Activated gamma-delta T cell treated with anti-CD3 and anti-CD28 coated beads, Interleukin-2, amount 50 U/mL, for 16 hours (primary cell): ENCODE measurements at places on chromosomes 12 and 14.

DNA sequence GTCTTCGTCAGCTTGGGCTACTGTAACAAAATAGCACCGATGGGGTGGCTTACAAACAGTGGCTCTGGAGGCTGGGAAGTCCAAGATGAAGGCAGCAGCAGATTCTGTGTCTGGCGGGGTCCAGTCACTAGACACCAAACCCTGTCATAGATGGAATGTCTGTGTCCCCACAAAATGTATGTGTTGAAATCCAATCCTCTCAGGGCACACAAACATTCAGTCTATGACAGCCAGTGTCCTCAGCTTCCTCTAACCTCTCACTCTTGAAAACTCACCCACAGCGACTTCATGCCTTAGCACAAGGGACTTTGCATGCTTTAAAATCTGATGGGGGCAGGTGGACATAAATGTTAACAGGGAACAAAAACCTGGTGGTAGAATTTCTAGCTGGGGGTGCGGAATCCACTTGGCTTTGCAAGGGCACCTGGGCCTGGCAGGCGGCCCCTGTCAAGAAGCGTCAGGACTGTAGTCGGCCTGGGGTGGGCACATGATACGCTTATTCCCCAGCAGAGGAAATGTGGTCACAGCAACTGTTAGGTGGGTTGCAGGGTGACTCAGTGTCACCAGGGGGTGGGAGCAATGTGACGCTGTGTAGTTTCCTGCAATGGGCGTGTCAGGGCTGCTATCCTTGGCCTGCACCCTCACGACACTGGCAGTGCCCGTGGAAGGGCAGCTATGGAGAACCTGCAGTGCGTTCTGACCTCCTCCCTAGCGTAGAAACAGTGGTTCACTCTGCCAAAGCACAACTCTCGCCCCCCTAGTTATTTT is 17.7 kb downstream of the RIN3 start:
- DNase-seq = peak; percentile 87

DNA sequence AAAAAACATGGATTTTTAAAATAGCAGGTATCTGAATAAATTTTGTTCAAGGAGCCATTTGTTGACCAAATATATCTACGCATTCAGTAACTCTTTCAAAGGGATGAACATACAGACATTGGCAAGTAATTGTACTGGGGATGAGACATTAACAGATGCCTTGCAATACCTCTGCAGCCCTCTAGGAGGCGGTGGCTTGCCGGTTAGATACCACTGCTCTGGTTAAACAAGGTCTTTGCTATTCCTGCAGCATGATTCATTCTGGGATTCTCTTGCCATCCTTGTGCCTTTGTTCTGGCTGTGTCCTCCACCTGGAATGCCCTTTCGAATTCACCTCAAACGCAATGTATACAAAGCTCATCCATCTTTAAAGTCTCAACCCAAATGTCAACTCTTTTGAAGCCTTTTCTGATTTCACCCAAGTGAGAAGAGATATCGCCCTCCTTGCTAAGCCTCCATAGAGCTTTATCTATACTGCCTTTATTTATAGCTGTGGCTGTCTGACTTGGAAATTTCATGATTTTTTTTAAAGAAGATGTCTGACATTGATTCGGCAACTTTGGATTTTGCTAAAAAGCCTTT is 131.0 kb upstream of the SRRM4 start:
- DNase-seq = no peak

DNA sequence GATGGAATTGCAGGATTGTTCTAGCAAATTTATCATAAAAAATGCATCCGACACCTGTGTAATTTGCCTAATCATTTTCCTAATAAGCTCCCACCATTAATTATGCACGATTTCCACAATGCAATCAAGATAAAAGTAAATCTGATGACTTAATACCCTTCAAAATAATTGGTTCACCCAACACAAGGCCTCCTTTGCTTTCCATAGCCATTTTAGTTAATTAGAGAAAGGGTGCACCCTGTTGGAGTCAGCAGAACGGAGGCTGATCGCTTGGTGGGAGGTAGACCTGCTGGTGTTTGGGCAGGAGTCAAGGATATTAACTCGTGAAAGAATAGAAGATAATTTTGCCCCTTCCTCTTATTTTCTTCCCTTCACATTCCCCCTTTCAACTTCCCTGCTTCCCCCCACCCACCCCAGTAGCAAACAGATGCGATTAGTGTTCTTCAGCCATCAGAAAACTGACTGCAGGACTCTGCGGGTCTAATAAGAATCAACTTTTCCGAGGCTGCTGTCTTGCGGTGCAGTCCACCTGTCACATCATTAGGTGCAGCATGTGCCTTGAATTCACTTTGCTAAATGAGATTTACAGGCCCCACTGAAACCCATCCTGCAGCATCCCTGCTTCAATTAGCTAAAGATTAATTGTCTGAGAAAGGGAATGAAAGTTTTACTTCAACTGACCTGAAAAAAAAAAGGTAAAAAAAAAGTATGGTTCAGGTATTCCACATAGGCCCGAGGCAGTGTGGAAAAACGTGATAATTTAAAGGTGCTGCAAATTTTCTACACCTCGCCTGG is 553.7 kb upstream of the LMO3 start:
- DNase-seq = no peak

GRCh38 chr14:87097015-87097414 is 896.0 kb downstream of the GALC start:
- DNase-seq = no peak

GRCh38 chr12:67161322-67161918 is 107.7 kb upstream of the CAND1 start:
- DNase-seq = no peak

GRCh38 chr12:91785655-91786498 is 359.8 kb downstream of the BTG1 start:
- no peak for DNase-seq

DNA sequence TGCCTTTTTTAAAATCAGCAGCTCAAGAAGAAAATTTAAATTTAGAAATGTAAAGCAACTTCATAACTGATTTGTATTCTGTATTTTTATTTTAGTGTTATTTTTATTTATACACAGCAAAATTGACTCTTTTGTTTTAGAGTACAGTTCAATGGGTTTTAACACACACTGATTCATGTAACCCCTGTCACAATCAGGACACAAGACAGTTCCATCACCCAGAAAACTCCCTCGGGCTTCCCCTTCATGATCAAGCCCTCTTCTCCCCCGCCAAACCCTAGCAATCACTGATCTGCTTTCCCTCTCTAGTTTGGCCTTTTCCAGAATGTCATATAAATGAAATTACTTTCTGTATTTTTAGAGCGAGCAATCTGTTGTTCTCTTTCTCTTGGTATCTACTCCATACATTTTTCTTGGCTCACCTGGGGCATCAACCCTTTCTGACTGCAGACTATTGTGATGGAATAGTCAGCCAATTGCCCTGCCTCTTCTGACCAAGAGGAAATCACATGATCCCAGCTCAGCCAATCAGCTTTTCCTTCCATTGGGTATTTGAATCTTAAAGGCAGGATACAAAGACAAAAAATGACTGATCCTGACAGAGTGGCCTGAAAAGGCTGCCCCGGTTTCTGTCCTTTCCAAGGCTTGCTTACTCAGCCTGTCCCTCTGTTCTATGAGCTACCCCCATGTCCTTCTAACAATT is 5.3 kb downstream of the SLC5A8 start:
- no peak for DNase-seq

- DNase-seq = no peak
Measured at GRCh38 chr14:57199921-57200320, 68.8 kb downstream of the EXOC5 start.

- no peak for DNase-seq
Measured at GRCh38 chr14:99566390-99567354, 37.3 kb downstream of the CCDC85C start.

DNA sequence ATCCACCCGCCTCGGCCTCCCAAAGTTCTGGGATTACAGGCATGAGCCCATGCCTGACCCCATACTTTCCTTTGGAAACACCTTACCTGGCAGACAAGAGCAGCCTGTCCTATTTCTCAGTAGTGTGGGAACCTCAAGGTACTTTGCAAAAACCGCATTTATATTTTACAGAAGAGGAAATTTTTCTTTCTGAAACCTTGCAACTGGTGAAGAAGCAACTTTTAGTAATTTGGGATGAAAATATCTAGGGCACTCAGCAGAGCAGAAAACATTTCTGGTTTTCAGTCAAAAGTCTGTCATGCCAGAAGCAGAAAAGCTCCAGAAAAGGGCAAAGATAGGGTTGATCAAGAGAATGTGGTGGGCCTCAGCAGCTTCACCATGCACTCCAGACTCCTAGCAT is 21.2 kb downstream of the HVCN1 start:
- DNase-seq = no peak

DNA sequence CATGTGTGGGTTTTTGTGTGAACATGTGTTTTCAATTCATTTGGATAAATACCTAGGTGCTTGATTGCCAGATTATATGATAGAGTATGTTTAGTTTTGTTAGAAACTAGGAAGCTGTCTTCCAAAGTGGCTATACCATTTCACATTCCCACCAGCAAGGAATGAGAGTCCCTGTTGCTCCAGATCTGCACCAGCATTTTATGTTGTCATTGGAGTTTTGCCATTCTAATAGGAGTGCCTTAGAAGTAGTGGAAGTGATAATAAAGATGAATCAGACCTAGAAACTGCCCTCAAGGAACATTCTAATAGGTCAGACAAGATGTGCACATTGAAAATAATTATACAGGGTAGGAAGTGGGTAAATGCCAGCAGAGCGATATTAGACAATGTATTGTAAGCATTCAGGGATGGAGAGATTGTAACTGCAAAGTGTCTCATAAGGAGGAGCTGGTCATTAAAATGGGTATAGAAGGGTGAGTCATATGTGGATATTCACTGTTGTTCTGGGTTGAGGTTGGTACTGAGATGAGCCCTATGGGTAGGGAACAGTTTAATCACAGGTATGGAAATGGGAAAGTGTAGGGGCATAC is 71.4 kb downstream of the MNAT1 start:
- DNase-seq = no peak

DNA sequence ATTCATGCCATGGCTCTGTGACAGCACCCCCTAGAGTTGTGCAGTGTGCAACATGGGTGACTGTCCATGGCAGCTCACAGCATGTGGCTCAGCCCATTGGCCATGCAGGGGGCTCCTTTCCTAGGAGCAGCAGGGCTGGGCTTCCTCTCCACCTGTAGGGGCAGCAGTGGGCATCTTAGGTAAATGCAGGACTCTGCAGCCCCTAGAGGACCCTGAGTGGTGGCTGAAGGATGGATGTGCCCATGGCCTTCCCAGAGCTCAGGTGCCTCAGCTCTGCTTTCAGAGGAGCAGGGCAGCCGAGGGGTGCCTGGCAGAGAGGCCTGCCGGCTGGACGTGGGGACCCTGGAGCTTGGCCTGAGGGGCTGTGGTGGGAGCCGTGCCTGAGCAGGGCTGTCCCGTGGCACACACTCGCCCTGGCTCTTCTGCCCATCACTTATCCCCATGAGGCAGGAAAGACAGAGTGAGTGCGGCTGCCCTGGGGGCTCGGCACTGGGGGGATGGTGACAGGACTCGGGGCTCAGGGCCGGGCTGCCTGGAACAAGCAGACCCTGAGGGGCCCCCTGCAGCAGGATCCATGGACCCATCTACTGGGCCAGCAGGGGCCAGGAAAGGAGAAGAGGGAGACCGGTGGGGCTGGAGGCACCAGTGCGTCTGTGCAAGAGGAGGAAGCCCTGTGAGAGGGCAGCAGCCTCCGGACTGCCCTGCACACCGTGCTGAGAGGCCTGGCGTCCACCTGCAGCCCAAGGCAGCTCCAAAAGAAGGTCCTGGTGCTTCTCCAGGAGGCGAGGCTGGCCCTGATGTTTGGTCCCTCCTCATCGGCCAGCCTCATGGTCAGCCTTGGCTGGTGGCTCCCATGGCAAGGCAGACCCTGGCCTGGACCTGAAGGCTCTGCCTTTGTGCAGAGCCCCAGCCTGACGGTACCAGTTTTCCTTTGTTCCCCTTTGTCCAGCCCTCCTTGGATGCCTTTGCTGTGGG is 7.6 kb downstream of the ADSS1 start:
- no peak for DNase-seq

GRCh38 chr14:37592482-37593408 is 2.3 kb downstream of the FOXA1 start:
- no peak for DNase-seq

DNA sequence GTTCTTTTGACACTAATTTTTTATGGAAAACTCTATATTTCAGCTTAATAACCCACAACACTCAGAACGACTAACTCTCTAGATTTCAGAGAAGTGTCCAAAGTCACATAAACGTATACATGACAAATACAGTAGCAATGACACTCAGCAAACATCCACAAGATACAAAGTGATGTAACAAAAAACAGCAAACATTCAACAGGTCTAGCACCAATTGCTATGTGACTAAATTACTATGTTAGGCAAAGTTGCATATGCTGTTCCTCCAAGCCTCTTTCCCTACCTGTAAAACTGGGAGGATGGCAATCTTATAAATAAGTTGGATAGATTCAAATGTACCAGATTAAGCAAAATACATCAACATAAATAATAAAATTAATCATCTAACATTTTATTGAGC is 1.7 kb downstream of the RECQL start:
- DNase-seq = no peak

DNA sequence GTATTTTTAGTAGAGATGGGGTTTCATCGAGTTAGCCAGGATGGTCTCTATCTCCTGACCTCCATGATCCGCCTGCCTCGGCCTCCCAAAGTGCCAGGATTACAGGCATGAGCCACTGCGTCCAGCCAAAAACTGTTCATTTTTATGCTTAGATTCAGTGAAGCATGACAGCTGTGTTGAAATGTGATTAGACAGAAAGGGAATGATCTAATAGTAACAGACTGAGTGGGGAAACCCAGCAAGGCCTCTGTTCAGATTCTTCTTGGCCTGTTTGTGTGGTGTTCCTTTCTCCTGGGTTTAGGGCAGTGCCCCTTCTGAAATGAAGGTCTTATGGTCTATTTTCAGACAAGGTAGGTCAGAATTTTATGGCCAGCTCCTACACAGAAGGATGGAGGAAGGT is 11.8 kb upstream of the ABCD4 start:
- DNase-seq = no peak

- DNase-seq = no peak
Measured at GRCh38 chr12:26156201-26156871, 31.5 kb upstream of the BHLHE41 start.

DNA sequence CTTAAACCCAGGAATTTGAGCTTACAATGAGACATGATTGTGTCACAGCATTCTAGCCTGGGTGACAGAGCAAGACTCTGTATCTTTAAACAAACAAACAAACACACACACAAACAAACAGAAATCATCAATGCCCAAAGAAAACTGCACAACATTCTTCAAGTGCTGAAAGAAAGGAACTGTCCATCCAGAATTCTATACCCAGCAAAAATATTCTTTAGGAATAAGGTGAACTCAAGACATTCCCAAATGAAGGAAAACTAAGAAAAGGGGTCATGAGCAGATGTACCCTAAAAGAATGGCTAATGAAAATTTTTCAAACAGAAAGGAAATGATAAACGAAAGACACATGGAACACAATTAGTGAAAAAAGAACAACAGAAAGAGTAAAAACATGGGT is 22.3 kb upstream of the RNF212B start:
- no peak for DNase-seq
